Stimulated activated CD8-positive, alpha-beta memory T cell treated with anti-CD3 and anti-CD28 coated beads, Interleukin-4, amount 100 ng/mL, for 4 hours (primary cell): ENCODE measurements at places on chromosomes 7 and 10.

DNA sequence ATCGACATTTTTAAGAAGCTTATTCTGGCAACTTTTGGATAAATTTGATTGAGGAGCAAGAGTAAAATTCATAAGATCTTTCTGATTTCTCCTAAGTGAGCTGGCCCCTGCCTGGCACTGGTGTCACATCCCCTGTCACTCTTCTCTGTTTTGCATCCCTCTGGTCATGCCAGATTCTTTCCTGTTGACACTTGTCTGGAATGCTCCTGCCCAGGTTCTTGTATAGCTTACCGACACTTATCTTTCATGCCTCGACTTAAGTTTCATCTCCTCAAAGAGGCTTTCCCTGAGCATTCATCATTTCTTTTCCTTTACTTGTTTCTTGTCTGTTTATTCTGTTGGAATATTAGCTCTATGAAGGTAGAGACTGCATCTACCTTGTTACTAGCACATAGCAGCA, 22.2 kb upstream of the AASS start:
- no peak for DNase-seq

- DNase-seq: no peak
Observed at GRCh38 chr7:16433568-16434122, 12.3 kb upstream of the CRPPA start.

DNA sequence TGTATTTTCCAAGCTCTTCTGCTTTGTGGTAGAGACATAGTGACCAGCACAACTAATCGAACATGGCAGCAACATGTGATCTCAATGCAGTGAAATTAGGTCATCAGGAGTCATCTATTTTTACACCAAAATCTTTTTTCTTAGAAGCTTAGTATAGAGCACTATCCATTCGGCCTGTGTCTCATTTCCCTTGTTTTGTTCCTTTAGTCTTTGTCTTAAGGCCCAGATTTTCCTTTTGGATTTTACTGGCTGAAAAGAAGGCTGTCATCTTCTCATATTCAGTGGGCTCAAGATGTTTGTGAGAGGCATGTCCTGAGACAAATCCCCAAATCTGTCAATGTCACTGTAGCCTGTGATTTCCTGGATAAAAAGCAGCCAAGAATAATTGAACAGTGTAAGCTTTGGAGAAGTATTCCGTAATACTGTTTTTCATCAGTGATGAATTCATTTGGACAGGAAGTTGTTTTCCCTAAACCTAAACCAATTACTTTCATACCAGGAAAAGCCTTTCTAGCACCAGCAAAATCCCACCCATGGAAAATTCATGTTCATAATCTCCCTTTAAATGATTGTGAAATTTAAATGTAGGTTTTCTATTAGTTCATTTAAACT, 55.2 kb downstream of the MAGI2 start:
- no peak for DNase-seq

DNA sequence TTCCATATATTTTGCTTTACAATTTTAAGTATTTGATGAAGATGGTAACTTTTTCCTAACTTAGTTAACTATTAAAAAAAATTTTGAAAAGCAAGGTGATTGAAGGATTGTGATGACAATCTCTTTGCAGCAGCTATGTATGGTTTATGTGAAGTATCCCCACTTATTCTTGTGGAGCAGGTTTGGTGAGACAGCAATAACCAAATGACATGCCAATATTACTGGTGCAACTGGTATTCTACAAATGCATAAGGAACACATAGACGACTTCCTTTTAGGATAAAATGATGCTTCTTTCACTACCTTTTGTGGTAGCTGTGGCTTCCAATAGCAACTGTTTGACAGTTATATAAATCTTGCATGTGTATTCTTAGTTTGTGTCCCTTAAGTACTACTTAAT, 465.3 kb downstream of the PLXDC2 start:
- no peak for DNase-seq

GRCh38 chr10:78470267-78471103, 436.8 kb downstream of the RPS24 start:
- DNase-seq: no peak

DNA sequence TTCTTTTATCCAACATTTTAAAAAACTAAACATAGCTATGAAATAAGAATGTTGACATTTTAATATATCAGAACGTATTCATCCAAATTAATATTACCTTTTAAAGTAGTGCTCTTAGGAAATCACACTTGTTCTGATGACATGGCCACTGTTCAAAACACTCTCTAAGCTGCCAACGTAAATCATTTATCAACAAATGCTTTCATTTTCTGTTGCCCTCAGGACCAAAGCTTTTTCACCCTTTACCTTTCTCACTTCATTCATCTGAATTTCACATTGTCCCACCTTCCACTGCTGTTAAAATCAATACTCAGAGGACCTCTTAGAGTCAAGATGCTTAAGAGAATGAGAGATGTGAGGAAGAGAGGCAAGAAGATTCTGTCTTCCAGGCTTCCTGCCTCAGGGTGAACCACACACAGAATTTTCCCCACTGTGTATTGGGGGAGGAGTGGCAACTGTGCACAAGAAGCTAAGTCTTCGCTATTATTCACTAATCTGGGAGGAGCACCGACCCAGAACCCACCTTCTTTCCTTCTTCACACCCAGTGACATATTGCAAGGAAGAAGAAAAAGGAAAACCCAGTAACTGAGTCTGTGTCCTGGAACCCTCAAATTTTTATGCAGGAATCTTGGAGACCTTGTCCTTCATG, 21.0 kb downstream of the HIBADH start:
- no peak for DNase-seq

DNA sequence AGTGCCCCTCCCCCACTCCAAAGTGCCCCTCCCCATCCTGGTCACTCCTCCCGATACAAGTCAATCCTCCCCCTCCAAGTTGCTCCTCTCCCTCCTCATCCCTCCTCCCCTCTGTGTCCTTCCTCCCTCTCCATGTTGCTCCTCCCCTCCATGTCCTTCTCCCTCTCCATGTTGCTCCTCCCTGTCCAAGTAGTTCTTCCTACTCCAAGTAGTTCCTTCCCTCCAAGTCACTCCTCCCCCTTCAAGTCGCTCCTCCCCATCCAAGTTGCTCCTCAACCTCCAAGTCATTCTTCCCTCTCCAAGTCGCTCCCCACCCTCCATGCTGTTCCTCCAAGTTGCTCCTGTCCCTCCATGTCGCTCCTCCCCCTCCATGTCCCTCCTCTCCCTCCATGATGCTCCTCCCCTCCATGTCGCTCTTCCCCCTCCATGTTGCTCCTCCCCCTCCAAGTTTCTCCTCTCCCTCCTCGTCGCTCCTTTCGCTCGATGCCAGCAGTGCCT, 8.6 kb upstream of the WBP1L start:
- no peak for DNase-seq

GRCh38 chr7:104921596-104921995, 92.4 kb upstream of the KMT2E start:
- no peak for DNase-seq
